GM19239 (cell line): ENCODE measurements at places on chromosomes 12 and 14.

DNA sequence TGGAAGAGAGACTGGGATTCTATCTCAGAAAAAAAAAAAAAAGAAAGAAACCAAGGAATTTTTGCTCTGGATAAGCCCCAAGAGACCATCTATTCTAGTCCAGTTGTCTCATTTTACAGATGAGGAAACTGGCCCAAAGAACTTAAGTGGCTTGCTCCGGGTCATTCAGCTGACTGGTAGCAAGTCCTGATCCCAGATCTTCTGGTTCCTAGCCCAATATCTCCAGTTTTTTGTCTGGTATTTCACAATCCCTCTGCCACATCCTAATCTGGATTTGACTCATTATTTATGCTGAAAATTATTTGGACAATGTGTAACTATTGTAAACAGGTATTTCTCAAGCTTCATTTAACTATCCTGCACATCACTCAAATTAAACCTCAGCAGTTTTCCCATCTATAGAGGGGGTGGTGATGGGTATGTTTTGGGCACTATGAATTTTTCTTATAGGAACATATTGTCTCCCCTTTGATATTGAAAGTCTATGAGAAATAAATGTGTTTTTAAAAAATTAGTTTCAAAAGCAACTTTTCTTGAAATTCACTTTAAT lies 43.4 kb downstream of the PPP2R5E start:
- DNase-seq = no peak

- no peak for DNase-seq
Measured at GRCh38 chr12:116665666-116666304, 72.1 kb downstream of the SPRING1 start.

DNA sequence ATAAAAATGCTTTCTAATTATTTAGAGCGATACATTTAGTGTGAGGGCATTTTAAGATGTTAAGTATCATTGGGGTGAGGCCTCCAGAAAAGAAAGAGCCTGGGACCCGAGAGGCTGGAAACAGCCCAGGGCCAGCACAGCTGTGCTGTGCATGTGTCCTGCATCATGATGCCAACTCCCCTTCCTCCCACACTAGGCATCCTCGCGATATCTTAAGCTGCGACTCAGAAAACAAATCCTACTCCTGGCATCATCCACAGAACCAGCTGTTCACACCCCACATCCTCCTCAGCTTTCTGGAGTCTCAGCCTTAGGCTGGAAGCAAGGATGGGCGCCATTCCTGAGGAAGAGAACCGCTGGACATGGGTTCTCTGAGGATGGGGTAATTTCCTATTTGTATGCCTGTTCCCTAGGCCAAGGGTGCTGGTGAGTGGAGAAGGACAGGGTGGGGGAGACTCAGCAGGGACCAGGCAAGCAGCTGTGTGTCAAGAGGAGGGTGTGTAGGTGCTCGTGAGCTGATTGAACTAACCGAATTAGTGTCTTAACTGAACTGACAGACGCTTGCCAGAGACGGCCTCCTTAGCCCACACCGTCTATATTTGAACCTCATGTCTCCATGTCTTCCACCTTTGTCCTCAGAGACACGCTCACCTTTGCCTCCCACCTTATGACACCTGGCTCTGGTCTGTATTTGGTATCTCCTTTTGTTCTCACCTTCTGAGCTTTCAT lies 15.6 kb upstream of the MCRS1 start:
- no peak for DNase-seq

DNA sequence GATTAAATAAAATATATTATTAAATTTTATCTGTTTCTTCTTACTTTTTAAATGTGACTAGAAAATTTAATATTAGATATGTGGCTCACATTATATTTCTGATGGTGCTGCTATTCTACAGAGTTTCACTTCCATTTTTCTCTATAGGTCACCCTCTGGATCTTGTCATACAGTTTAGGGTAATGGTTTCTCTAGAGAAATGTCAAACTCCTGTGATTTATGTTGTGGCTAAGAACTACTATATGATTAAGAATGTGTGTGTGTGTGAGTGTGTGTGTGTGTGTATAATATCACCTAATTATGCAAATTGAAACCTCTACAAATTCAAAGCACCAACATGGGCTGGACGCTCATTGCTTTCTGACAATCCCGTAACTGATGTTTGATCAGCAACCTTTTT lies 325.9 kb downstream of the ADAMTS20 start:
- no peak for DNase-seq

GRCh38 chr14:71563492-71564153 lies 368.6 kb upstream of the RGS6 start:
- DNase-seq = no peak

DNA sequence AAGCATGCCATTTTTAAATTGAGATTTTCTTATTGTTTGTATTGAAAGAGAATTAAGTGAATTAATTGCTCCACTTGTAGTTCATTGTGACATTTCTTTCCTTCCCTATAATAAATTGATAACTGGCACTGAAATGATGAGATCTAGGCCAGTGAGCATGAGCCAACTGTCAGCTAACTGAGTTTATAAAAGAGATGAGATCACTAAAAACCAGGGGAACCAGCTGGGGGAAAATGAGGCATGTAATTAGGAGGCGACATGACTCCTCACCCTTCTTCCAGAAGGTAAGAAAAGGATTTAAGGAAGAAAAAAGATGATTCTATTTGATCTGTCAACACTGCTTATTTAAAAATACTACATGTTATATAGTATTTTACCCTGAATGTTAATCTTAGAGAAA lies 104.5 kb upstream of the DNM1L start:
- DNase-seq = no peak

GRCh38 chr12:70154087-70154638 lies 89.1 kb upstream of the CNOT2 start:
- no peak for DNase-seq

- DNase-seq = no peak
Measured at GRCh38 chr12:79006306-79006705, 141.7 kb downstream of the SYT1 start.

DNA sequence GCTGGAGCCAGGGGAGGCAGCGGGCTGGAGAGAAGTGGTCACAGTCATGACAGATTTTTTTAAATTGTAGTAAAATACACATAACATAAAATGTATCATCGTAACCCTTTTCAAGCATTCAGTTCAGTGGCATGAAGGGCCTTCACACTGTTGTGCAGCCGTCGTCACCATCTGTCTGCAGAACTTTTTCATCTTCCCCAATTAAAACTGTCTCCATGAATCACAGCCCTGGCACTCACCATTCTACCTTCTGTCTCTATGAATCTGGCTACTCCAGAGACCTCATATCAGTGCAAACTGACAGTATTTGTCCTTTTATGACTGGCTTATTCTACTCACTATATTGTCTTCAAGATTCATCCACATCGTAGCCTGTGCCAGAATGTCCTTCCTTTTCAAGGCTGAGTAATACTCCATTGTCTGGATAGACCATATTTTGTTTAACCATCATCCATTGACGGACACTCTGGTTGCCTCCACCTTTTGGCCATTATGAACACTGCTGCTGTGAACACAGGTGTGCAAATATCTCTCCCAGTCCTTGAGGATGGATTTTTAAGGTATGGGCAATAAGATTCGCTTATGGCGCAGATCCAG lies 91.5 kb upstream of the NCOR2 start:
- DNase-seq = no peak

- DNase-seq = no peak
Measured at GRCh38 chr14:60648249-60648933, 886 bp downstream of the SIX1 start.

- DNase-seq = no peak
Measured at GRCh38 chr12:109802828-109803227, 30.4 kb downstream of the TRPV4 start.

DNA sequence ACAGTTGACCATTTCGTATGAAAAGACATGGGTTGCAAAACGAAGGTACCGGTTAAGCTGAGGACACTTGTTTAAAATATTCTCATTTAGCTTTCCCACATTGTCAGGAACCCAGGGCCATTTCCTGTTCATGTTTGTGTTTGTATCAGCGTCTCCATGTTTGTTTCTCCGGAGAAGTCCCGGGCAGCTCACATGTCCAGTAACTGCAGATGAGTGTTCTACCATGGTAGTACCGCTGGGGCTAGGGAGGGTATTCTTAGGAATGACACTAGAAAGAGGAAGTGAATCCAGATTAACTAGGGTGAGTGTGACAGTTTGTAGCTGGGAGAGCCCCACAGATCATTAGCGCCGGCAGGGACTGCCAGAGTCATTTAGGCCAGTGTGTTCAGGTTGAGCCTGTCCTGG lies 50.0 kb upstream of the EVL start:
- DNase-seq = no peak

GRCh38 chr12:12586879-12587675 lies 24.4 kb upstream of the DUSP16 start:
- no peak for DNase-seq

- DNase-seq = no peak
Measured at GRCh38 chr14:46197856-46198255, 453.7 kb downstream of the RPL10L start.

- no peak for DNase-seq
Measured at GRCh38 chr12:127685931-127686330, 581.0 kb upstream of the TMEM132C start.

DNA sequence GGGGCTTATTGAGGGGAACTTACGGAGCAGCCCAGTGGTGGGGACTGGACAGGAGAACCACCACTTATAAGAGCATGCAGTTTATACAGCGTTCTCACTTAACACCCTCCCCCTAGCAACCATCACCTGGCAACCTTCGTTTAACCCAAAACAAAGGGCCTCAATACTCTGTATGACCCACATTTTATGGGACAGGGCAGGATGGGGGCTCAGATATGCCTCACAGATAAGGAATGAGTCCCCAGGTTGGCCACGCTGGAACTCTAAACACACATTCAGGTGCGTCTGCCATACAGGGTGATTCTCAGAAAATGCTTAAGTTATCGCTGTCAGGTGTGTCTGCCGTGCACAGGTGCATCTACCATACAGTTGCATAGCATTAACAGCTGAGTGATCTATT lies 99.2 kb downstream of the GCH1 start:
- DNase-seq = no peak

GRCh38 chr14:79265366-79265946 lies 945.8 kb downstream of the DIO2 start:
- DNase-seq = no peak

DNA sequence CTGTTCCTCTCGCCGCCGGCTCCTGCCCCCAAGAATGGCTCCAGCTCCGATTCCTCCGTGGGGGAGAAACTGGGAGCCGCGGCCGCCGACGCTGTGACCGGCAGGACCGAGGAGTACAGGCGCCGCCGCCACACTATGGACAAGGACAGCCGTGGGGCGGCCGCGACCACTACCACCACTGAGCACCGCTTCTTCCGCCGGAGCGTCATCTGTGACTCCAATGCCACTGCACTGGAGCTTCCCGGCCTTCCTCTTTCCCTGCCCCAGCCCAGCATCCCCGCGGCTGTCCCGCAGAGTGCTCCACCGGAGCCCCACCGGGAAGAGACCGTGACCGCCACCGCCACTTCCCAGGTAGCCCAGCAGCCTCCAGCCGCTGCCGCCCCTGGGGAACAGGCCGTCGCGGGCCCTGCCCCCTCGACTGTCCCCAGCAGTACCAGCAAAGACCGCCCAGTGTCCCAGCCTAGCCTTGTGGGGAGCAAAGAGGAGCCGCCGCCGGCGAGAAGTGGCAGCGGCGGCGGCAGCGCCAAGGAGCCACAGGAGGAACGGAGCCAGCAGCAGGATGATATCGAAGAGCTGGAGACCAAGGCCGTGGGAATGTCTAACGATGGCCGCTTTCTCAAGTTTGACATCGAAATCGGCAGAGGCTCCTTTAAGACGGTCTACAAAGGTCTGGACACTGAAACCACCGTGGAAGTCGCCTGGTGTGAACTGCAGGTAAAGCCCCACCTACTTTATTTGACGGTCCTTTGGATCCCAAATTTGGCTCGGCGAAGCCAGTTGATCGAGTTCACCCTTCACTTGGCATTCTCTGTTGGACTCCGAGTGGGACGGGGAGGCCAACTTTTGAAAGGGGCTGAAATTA lies 1.5 kb downstream of the WNK1 start:
- no peak for DNase-seq

GRCh38 chr12:93061473-93062419 lies 132.7 kb upstream of the EEA1 start:
- DNase-seq = no peak

GRCh38 chr14:88228522-88229236 lies 94.4 kb downstream of the KCNK10 start:
- DNase-seq = no peak

- no peak for DNase-seq
Measured at GRCh38 chr12:117875744-117876435, 92.9 kb downstream of the KSR2 start.

- DNase-seq = no peak
Measured at GRCh38 chr12:108681317-108681716, 47.6 kb upstream of the SELPLG start.

DNA sequence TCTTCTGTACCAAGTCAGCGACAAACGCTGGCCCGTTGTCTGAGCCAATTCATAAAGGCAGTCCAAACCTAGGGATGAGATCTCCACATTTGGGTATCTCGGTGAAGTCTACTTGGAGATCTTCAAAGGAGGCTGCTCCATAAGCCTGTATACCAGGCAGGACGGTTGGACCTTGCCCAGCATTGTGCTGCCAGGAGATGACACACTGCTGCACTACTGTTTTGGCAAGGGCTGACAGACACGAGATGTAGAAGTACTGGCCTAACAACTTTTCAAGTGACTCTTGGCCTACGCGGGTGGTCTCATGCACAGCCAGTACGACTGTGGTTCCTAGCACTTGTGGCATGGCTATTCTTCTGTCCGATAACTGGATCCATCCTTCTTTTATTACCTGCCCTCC lies 135.3 kb downstream of the SLC38A6 start:
- no peak for DNase-seq

DNA sequence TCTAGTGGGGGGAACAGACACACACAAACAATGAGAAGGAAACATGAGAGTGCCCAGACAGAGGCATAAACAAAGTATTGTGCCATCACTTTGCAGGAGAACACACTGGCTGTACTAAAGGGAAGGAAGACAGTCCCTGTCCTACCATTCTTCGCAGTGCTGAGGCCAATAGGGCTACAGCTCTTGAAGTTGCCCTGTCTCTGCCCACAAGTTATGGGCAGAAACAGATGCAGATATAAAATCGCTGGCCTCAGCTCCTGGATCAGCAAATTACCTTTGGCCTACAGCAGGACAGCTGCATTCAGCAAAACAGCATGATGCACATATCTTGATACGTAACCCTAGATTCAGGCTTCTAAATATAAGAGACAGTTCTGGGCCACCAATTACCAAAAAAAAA lies 23.0 kb upstream of the PRKAB1 start:
- no peak for DNase-seq

DNA sequence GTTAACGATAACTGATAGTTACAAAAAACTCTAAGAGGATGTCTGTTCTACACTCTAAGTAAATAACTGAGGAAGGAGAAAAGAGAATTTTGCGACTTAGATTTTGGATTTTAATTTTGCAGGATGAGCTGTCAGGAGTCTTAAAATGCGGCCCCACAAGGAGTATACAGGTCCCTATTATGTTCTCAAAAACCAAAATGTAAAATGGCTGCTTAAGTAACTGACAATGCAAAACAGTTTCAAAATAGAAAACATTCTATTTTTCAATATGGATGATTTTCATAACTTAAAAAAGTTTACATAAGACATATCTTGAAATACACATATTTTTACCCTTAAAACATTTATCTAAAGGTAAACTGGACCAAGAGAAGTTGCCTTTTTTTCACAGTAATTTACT lies 2.6 kb downstream of the CD69 start:
- no peak for DNase-seq

GRCh38 chr12:26499979-26500640 lies 304.7 kb downstream of the SSPN start:
- DNase-seq = no peak
